ENCODE measurements at places on chromosomes 4 and X.

DNA sequence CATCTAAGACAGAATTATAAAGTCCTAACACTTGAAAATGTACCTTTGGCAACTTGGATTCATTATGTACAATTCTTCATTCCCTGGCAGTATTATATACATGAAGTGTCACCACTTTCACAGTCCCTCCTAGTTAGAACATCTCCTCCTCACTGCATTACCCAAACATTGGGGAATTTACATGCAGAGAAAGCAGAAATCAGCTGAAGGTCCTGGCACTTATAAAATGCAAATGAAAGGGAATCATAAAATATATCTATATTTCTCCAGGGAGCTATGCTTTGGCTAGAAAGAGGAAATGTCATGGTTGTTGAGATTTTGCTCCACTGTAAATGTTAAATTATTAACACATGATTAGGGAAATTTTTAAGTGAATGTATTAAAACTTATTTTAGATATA lies 835.6 kb upstream of the SLIT2 start:
- no peaks in the 10 kb centered on the region for H3K4me1 ChIP-seq
- H3K27ac ChIP-seq: no peak overlapping the region
- H3K27me3 ChIP-seq: no peaks in the 10 kb centered on the region
- no peaks in the 10 kb centered on the region for H3K36me3 ChIP-seq

DNA sequence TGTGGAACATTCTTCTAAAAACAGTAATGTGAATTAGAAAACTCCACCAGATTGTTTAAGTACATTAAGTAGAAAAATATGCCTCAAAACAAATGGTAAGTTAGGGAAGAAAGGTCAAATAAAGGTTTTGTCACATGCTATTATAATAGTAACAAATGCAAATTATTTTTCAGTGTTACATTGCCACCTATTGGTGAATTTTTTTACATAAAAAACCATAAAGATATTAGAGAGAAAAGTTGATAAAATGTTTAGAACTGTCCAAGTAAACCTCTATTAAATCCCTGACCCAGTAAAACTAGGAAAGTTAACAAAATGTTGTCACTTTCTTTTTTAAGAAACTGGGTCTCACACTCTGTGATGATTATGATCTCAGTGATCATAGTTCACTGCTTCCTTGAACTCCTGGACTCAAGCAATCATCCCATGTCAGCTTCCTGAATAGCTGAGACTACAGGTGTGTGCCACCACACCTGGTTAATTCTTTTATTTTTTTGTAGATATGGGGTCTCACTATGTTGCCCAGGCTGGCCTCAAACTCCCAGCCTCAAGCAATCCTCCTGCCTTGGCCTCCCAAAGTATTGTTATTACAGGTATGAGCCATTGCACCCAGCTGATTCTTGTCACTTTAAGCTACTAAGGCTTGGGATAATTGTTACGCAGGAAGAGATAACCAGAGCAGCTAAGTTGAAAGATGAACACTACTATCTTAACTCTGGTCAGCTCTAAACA lies 157.6 kb downstream of the ATRX start:
- DNase-seq: no peak
- no peak overlapping the region for H3K27ac ChIP-seq
- peaks cover 25% of the 10 kb centered on the region for H3K36me3 ChIP-seq
- peaks cover 4% of the 10 kb centered on the region for H3K4me1 ChIP-seq
- no peak overlapping the region for H3K4me3 ChIP-seq

- no peak overlapping the region for H3K4me3 ChIP-seq
- peaks cover 29% of the 10 kb centered on the region for H3K4me1 ChIP-seq
- H3K27ac ChIP-seq: no peak overlapping the region
- H3K36me3 ChIP-seq: no peaks in the 10 kb centered on the region
These were observed 43.6 kb downstream of the TLR10 start for GRCh38 chr4:38738940-38739803.

DNA sequence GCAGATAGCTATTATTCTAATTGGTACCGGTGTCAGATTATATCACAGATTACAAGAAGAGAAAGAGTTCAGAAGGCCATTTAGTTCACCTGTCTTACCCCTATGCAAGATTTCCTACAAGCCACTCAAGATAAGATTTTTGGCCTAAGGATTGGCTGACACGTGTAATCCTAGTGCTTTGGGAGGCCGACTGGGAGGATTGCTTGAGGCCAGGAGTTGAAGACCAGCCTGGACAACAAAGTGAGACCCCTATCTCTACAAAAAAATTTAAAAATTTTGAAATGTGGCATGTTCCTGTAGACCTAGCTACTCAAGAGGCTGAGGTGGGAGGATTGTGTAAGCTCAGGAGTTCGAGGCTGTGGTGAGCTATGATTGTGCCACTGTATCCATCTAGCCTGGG lies 77.1 kb upstream of the HPRT1 start:
- H3K4me1 ChIP-seq: peaks cover 1% of the 10 kb centered on the region
- H3K36me3 ChIP-seq: peaks cover 21% of the 10 kb centered on the region
- DNase-seq: no peak
- H3K27me3 ChIP-seq: peaks cover 4% of the 10 kb centered on the region
- H3K4me3 ChIP-seq: no peak overlapping the region

DNA sequence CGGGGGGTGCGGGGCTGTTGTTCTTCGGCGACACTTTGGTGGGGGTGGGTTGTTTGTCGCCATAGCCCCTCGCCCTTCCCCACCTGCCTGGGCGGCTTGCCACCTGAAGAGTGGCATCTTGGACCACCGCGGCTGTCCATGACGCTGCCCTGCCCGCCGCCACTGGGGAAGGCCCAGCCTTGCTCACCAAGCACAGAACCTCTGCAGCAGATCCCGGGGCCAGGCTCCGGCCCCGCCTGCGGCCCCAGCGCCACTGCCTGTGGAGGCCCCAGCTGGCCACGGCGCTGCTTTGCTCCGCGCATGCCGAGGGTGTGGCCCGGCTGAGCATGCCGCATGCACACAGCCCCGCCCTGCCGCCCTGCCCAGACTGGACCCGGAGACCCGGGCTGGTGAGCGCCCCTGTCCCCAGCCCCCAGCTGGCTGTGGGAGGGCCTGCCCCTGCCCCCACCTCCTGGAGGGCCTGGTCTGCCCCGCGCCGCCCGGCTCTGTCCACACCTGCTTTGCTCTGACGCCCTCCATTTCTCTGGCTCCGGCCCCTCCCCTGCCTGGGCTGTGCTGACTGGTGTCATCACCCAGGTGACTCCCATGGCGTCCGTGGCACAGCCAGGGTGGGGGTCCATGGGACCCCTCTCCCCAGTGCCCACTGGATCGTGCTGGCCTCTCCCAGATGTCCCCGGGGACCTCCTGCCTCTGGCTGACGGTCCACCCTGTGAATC lies 5.3 kb downstream of the NAT8L start:
- H3K27me3 ChIP-seq: peaks cover 13% of the 10 kb centered on the region
- no peaks in the 10 kb centered on the region for H3K36me3 ChIP-seq
- peaks cover 4% of the 10 kb centered on the region for H3K4me1 ChIP-seq
- DNase-seq: no peak
- H3K4me3 ChIP-seq: no peak overlapping the region
- no peak overlapping the region for H3K27ac ChIP-seq
